Liver (tissue), 10 donors: ENCODE measurements at places on chromosomes 12 and 14. TPM values are rescaled to one million over a fixed set of nuclear protein-coding genes. Genes with fewer than 3 reads are reported as not detected.

The WIF1 gene
- not detected for polyA plus RNA-seq

DNA sequence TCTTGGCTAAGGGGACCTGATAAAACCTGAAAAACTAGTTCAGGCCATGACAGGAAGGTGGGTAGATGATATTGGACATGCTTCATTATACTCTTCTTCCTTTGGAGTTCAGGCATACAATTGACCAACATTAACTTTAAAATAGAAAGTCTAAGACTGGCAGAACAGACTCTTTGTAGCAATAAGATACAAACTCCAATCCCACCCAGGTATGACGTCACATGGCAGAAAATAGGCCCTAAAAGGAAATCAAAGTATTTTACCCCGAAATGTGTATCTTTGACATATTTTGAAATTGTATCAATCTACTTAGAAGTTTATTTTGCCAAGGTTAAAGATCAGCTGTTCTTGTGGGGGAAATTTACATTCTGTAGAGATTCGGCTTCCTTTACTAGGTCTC lies 198.1 kb upstream of the LRIG3 start:
- no peak for DNase-seq

GRCh38 chr12:76080729-76081415 lies 3.6 kb downstream of the NAP1L1 start:
- DNase-seq = no peak

DNA sequence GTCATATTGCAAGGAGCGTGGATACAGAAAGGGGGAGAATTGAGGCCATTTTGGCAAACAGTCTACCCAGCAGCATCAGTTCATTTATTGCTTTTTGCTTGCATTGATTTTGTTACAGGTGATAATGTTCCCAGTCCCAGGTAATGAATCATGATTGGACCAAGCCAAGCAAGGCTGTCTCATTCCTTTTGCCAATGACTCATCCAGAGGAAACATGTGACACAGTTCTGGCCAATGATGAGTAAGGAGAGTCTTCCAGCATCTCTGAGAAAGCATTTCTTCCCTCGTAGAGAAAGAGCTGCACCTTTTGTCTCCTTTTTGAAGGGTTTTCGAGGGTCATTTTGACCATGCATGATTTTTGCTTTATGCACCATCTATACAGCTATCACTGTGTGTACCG lies 68.2 kb downstream of the SLC15A4 start:
- no peak for DNase-seq

The TRIM9 gene
- polyA plus RNA-seq = 0.09 TPM

DNA sequence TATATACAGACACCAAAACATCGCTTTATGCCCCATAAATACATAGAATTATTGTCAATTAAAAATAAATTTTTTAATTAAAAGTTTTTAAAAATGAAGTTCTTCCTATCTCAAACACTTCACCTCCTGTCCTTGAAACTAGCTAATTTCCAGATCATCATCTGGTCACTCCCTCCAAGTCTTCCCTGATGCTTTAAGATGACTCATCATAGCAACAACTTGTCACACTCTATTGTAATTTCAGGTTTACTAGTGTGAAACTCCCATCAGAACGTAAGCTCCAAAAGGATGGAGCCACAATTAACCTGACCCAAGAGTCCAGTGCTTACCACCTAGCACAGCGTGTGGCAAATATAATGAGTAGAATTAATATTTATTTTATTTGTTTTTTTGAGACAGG lies 16.3 kb downstream of the GXYLT1 start:
- DNase-seq = no peak

DNA sequence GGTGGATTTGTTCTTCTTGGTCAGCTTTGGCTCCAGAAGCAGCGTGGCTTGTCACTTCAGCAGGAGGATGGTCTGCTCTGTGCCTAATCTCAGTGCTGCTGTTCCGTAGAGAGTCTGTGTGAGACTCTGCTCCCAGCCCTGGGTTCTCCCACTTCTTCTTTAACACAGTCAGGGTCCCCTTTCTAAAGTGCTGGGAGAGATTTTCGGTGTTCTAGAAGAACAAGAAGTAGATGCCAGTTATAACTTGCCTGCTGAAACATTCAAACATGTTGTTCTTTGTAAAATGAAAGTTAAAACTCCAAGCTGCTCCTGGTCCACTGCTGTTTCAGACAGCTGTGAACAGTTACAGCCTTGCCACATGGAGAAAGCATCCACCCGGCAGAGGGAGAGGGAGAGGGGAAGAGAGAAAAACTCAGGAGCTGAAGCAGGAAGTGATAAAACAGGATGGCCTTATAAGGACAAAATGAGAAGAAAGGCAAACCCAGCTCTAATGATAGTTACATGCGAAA lies 55.2 kb upstream of the CERS5 start:
- DNase-seq = no peak

GRCh38 chr14:52313903-52314594 lies at the start of gene PTGER2:
Gene PTGER2, plus strand, starts transcription at chr14:52314312. Its CDS starts 237 bp downstream, at chr14:52314549.
- peak; percentile 54 for DNase-seq
